GM23248 (cell line): ENCODE measurements at places on chromosomes 12 and 14. TPM values are rescaled to one million over a fixed set of nuclear protein-coding genes. Genes with fewer than 3 reads are reported as not detected.

- no peak overlapping the region for H3K4me3 ChIP-seq
- no peaks in the 10 kb centered on the region for H3K27me3 ChIP-seq
- H3K4me1 ChIP-seq: no peaks in the 10 kb centered on the region
- no peaks in the 10 kb centered on the region for H3K36me3 ChIP-seq
- no peak overlapping the region for H3K27ac ChIP-seq
These were observed 104.1 kb downstream of the IGF1 start for GRCh38 chr12:102376181-102376747.

DNA sequence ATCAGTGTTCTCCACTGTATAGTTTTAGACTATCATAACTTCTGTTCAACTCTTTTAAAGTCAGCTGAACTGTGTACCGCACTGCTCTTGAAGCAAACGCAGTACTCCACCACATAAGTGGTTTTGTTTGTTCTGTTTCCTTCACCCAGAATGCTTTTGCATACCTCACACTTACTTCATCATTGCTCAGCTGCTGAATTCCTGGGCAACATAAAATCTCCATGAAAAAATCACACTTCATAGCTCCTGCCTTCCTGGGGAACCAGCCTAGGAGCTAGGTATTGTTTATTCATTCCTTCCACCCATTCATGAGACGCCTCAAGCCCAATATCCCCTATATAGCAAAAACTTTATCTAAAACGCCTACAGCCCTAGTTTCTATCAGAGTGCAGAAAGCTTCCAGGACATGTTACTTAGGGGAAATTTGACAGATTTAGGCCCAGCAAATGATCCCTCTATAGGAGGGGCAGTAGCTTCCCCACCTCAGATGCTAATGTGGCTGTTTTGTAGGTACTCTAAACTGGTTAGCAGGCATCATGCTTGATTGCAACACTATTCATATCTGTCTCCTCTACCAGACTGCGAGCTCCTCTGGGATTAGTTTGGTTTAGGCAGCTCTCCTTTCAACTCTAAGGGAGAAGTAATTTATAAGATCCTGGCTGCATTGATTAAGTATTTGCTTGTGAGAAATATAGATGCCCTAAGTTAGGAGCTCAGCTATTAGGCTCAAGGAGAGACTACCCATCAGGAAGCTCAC, 44.5 kb downstream of the LRRC9 start:
- H3K36me3 ChIP-seq: no peaks in the 10 kb centered on the region
- H3K27me3 ChIP-seq: no peaks in the 10 kb centered on the region
- peak; percentile 28 for DNase-seq
- H3K27ac ChIP-seq: no peak overlapping the region
- H3K4me3 ChIP-seq: no peak overlapping the region
- H3K4me1 ChIP-seq: 0 out of 2 replicates have a peak, but pooled peaks cover 7% of the 10 kb centered on the region

DNA sequence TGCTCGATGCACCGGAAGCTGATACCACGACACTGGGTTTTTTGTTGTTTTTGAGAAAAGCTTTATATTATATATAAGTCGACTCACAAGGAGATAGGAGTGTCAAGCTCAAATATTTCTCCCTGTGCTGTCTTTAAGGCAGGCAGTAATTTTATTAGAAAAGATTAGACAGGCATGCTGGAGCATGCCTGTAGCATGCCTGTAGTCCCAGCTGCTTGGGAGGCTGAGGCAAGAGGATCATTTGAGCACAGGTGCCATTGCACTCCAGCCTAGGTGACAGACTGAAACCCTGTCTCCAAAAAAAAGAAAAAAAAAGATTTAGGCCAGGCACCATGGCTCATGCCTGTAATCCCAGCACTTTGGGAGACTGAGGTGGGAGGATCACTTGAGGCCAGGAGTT, 51.8 kb downstream of the GNS start:
- H3K36me3 ChIP-seq: no peaks in the 10 kb centered on the region
- H3K4me3 ChIP-seq: no peak overlapping the region
- DNase-seq: no peak
- no peaks in the 10 kb centered on the region for H3K4me1 ChIP-seq
- no peak overlapping the region for H3K27ac ChIP-seq

DNA sequence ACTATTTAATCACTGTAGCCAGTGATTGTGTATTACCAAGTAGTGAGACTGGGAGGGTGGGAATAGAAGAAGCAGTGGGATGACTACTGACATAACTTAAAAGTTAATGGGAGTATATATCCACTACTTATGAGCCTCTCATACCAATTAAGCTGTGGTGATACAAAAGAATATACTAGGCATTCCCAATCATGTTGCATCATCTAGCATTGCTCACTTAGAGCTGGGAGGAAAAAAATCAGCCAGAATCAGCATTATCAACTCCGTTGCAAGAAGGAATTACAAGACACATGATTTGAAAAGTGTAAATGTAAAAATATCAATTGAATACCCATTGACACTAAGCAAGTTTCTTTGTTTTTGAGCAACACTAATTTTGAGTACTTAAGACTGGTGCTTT, 745 bp upstream of the PPP1R36 start:
- peaks cover 17% of the 10 kb centered on the region for H3K4me1 ChIP-seq
- H3K36me3 ChIP-seq: no peaks in the 10 kb centered on the region
- H3K27me3 ChIP-seq: no peaks in the 10 kb centered on the region
- 0 out of 2 replicates have a peak overlapping the region, but pooled peaks have one; percentile 61 for H3K4me3 ChIP-seq

GRCh38 chr12:9271875-9272274, 63.7 kb upstream of the PZP start:
- H3K27me3 ChIP-seq: 0 out of 2 replicates have a peak, but pooled peaks cover 9% of the 10 kb centered on the region
- DNase-seq: no peak
- H3K27ac ChIP-seq: no peak overlapping the region
- no peaks in the 10 kb centered on the region for H3K36me3 ChIP-seq

GRCh38 chr14:72904840-72905561, 11.1 kb upstream of the DPF3 start:
- peaks cover 60% of the 10 kb centered on the region for H3K4me1 ChIP-seq
- peak overlapping the region; percentile 22; the same call in 1 of the 2 replicates for H3K4me3 ChIP-seq
- H3K27ac ChIP-seq: peak overlapping the region; percentile 23; the same call in 1 of the 2 replicates

- H3K27me3 ChIP-seq: peaks cover 37% of the 10 kb centered on the region
- H3K36me3 ChIP-seq: no peaks in the 10 kb centered on the region
- DNase-seq: no peak
- H3K4me3 ChIP-seq: no peak overlapping the region
These were observed 524 bp upstream of the P2RX2 start for GRCh38 chr12:132617822-132618682.

GRCh38 chr14:60514741-60515491, 6.0 kb downstream of the SIX6 start:
- H3K36me3 ChIP-seq: no peaks in the 10 kb centered on the region
- H3K27ac ChIP-seq: no peak overlapping the region
- H3K4me1 ChIP-seq: no peaks in the 10 kb centered on the region
- peak; percentile 32 for DNase-seq
- peak overlapping the region; percentile 44 for H3K4me3 ChIP-seq

DNA sequence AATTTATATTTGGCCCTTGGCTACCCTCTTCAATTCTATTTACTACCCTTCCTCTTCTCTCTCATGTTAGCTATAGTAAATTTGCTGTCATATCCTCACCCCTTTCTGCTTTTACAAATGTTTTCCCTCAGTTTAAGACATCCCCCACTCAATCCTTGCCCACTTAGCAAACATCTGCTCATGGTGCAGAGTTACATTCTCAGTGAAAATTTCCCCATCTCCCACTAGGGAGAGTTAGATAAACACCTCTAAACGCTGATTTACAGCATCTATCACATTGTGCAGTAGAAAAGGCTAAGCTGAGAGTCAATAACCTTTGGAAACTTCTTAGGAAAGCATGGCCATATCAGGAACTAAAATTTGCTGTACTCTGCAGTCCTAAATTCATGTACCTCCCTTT, 69.0 kb downstream of the DENND5B start:
- no peak overlapping the region for H3K27ac ChIP-seq
- H3K36me3 ChIP-seq: no peaks in the 10 kb centered on the region
- H3K27me3 ChIP-seq: no peaks in the 10 kb centered on the region
- H3K4me3 ChIP-seq: no peak overlapping the region
- DNase-seq: no peak

- H3K27me3 ChIP-seq: no peaks in the 10 kb centered on the region
- DNase-seq: no peak
- no peak overlapping the region for H3K27ac ChIP-seq
- H3K36me3 ChIP-seq: peaks cover 6% of the 10 kb centered on the region; the same call in 1 of the 2 replicates
- peaks cover 8% of the 10 kb centered on the region for H3K4me1 ChIP-seq
- no peak overlapping the region for H3K4me3 ChIP-seq
These were observed 60.3 kb downstream of the RIN3 start for GRCh38 chr14:92573761-92574498.

The GPR137C gene
- 0.89 and 1.1 TPM in 2 replicates for total RNA-seq

The TAS2R20 gene
- 1.8 and 2.5 TPM in 2 replicates for total RNA-seq

The ACOT6 gene
- total RNA-seq: not detected in 2 replicates

The TTC9 gene
- total RNA-seq: not detected in 2 replicates

The AMIGO2 gene
- 25.7 and 29.9 TPM in 2 replicates for total RNA-seq

The THAP2 gene
- total RNA-seq: 8.0 and 10.3 TPM in 2 replicates

The OR6C3 gene
- total RNA-seq: not detected in 2 replicates

The C1RL gene
- total RNA-seq: 22.2 and 26.7 TPM in 2 replicates

The PLEKHG7 gene
- total RNA-seq: not detected in 2 replicates
